ENCODE measurements at places on chromosomes 3 and 15. TPM values are rescaled to one million over a fixed set of nuclear protein-coding genes. Genes with fewer than 3 reads are reported as not detected.

DNA sequence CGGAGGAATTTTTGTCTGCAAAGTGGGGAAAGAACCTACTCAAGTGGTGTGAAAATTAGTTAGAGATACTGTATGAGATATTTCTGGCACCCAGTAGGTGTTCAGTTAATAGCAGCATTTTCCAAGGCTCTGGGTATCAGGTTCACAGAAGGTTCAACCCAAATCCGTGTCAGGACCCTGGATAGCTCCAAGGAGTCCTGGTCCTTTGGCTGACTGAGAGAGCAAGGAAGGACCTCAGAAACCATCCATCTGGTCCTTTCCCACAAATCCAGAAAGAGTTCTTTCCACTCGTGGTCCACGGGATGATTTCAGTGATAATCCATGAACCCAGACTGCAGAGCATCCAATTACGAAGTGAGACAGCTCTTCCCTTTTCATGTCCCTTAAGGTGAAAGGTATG is 51.4 kb downstream of the SLC6A11 start:
- no peaks in the 10 kb centered on the region for H3K27me3 ChIP-seq
- peak; percentile 6 for DNase-seq
- no peak overlapping the region for H3K4me3 ChIP-seq
- H3K27ac ChIP-seq: no peak overlapping the region
- H3K36me3 ChIP-seq: no peaks in the 10 kb centered on the region

DNA sequence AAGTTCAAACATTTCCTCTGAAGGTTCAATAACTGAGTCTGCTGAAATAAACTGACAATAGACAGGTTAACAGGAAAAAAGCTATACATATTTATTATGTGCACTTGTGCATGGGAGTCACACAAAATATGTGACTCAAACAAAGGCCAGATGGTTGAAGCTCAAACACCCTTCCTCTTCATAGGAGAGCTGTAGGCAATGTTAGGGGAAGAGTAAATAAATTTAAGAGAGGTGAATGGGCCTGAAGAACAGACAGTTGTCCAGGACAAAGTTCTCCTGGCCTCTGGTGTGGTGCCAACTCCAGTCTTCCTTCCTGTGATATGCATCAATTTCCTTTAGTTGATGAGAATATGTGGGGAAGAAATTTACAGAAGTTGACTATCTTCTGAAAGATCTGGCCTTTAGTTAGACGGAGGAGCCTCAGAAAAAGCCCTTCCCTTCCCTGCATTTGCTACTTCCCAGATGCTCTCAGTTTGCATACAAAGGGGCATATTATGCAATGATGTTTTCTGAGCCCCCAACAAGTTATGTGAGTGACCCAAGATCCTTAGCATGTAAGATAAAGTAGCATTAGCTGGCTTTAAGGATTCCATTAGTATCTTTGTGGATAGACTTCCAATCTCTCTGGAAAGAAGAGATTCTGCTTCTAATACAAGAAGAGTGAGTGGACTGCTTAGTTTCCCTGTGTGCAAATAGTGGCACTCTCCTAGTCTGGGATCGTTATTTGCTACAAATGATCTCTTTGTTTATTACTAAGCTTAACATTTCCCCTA is 96.4 kb upstream of the IGSF10 start:
- no peaks in the 10 kb centered on the region for H3K27me3 ChIP-seq
- no peaks in the 10 kb centered on the region for H3K4me1 ChIP-seq
- DNase-seq: no peak
- H3K36me3 ChIP-seq: no peaks in the 10 kb centered on the region
- no peak overlapping the region for H3K4me3 ChIP-seq
- no peak overlapping the region for H3K27ac ChIP-seq

Gene GNAT1
- not detected for total RNA-seq

- no peak for DNase-seq
- H3K4me1 ChIP-seq: no peaks in the 10 kb centered on the region
- H3K27ac ChIP-seq: no peak overlapping the region
- no peaks in the 10 kb centered on the region for H3K27me3 ChIP-seq
Measured at GRCh38 chr15:69497667-69498066, 45.0 kb downstream of the RPLP1 start.

GRCh38 chr3:114323546-114324254 is 29.9 kb downstream of the TIGIT start:
- no peak overlapping the region for H3K4me3 ChIP-seq
- H3K36me3 ChIP-seq: no peaks in the 10 kb centered on the region
- no peaks in the 10 kb centered on the region for H3K27me3 ChIP-seq
- H3K4me1 ChIP-seq: no peaks in the 10 kb centered on the region
- H3K27ac ChIP-seq: no peak overlapping the region

- no peaks in the 10 kb centered on the region for H3K36me3 ChIP-seq
- H3K4me3 ChIP-seq: peak overlapping the region; percentile 85
- DNase-seq: no peak
- no peaks in the 10 kb centered on the region for H3K27me3 ChIP-seq
- H3K4me1 ChIP-seq: no peaks in the 10 kb centered on the region
Measured at GRCh38 chr15:67520321-67521028, 456 bp upstream of the C15orf61 start.

Gene NSUN3
- total RNA-seq: 14.5 TPM

Gene GOLGA6L10
- total RNA-seq: 2.1 TPM

GRCh38 chr3:14145236-14145635 is 20.4 kb downstream of the TMEM43 start:
- H3K27ac ChIP-seq: peak overlapping the region; percentile 92
- no peak overlapping the region for H3K4me3 ChIP-seq
- no peak for DNase-seq

DNA sequence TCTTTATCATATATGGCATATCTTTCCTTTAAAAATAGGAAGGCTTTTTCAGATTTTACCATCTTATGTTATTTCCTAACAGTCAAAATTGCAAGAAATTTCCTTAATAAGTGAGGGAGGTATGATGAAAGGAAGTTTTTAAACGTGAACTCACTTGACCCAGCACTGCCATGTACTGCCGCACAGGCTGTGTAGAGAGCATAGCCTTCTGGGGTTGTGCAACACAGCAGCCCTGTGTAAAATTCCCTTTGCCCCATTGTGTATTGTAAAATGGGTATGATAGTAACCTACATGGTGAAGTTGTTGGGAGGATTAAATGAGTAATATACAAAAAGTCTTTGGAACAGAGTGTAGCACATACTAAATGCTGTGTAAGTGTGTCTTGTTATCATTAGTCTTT is 78.6 kb downstream of the PEX5L start:
- no peaks in the 10 kb centered on the region for H3K36me3 ChIP-seq
- no peaks in the 10 kb centered on the region for H3K4me1 ChIP-seq
- H3K27me3 ChIP-seq: no peaks in the 10 kb centered on the region
- H3K27ac ChIP-seq: no peak overlapping the region
- H3K4me3 ChIP-seq: no peak overlapping the region
- no peak for DNase-seq

Gene PP2D1
- total RNA-seq: not detected

Gene GABRA5
- total RNA-seq: not detected

Gene SMCO1
- not detected for total RNA-seq

- no peaks in the 10 kb centered on the region for H3K36me3 ChIP-seq
- no peak overlapping the region for H3K27ac ChIP-seq
- no peak overlapping the region for H3K4me3 ChIP-seq
- H3K4me1 ChIP-seq: peaks cover 9% of the 10 kb centered on the region
- peaks cover 18% of the 10 kb centered on the region for H3K27me3 ChIP-seq
- no peak for DNase-seq
Measured at GRCh38 chr15:81117136-81117535, 16.9 kb upstream of the CFAP161 start.

Gene ZSCAN2
- 7.6 TPM for total RNA-seq

DNA sequence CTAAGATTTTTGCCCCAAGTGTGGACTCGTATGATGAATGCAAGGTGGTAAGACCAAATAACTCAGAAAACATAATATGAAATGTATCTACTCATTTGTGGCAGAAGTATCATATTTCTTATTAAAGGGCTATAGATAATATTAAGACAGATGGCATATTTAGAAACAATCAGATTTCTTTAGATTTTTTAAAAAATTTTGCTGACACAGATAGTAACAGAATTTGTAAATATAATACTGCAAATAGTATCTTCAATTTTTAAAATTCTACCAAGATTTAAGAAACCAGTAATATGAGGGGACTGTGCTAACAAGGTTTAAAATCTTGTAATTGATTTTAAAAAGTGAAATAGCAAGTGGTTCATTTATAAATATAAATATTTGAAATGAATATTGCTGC is 1064.1 kb downstream of the DIPK2A start:
- no peak overlapping the region for H3K4me3 ChIP-seq
- no peak overlapping the region for H3K27ac ChIP-seq
- no peaks in the 10 kb centered on the region for H3K4me1 ChIP-seq
- no peaks in the 10 kb centered on the region for H3K36me3 ChIP-seq
- DNase-seq: no peak

DNA sequence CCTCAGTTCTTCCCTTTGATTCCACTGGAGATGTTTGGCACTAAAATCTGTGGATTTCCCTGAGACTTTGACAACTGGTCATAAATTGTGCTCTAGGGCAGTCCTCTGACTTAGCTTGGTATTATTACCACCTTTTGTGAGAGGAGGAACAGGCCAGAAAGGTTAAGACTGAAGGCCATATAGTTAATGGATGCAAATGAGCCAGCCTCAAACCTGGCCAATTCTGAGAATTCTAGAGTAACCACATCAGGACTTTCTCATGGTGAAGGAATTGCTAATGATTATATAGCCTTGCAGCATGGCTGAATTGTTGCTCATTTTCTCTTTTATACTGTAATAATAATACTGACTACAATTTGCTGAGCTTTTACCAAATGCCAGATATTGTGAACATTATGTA is 162.5 kb downstream of the CADPS start:
- H3K27ac ChIP-seq: no peak overlapping the region
- no peak for DNase-seq
- no peaks in the 10 kb centered on the region for H3K36me3 ChIP-seq
- no peaks in the 10 kb centered on the region for H3K27me3 ChIP-seq

GRCh38 chr15:100570275-100570674 is 31.7 kb downstream of the LINS1 start:
- H3K27me3 ChIP-seq: no peaks in the 10 kb centered on the region
- H3K4me1 ChIP-seq: peaks cover 17% of the 10 kb centered on the region
- H3K4me3 ChIP-seq: no peak overlapping the region
- DNase-seq: no peak
- H3K27ac ChIP-seq: no peak overlapping the region

Gene MYL3
- 4.9 TPM for total RNA-seq

DNA sequence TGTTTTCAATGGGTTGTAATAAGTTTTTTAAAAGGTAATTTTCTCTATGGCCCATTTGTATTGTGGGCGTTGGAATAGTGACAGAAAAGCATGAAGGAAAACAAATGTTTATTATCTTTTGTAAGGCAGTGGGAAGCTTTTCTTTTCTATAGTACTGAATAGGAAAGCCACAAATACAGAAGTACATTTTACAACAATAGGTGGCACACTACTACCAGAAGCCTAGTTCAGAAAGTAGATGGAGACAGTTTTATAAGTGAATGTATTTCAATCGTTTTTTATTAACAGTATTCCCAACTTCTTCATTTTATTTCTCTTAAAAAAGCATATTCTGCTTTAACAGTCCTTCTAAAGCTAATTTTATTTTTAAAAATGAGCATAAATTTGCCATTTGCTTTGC is 296.7 kb downstream of the PTPRG start:
- no peaks in the 10 kb centered on the region for H3K36me3 ChIP-seq
- no peak for DNase-seq
- H3K27me3 ChIP-seq: no peaks in the 10 kb centered on the region
- no peak overlapping the region for H3K27ac ChIP-seq

DNA sequence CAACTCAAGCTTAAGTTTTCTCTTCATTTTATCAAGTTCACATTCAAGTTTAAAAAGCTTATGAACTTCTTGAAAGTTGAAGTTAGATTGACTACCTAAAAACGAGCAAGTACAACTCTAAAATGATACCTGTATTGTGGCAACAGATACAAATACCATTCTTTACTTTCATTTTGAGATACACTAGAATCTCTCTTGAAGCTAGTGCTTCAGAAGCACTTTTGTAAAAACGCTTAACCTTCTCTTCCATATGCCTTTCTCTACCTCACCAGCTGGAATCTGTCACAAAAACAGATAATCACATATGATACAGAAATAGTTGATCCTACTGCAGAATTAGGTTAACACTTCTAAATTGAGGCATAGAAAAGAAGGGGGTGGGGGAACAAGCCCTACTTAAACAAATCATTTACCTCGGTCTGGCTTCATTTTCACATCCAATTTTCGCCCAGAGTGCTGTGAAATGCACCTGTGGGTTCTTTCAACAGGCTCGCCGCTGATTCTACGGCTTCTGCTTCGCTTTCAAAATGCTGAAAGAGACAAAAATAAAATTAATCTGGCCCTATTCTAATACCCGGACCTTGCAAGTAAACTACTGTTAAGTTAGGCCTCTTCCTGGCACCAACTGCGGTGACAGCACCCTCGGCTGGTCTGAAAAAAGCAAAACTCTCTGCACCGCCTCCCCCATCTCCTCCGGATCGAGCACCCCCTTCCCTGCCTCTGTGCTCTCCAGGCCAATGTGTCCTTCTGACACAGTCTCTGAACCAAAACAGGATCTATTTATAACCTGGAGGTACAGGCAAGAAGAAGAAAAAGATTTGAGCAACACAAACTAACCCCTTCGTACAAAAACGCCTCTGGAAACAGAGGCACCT is 1.4 kb downstream of the ATOSA start:
- H3K4me3 ChIP-seq: peak overlapping the region; percentile 90
- peak; percentile 77 for DNase-seq
- peak overlapping the region; percentile 97 for H3K27ac ChIP-seq
- peaks cover 52% of the 10 kb centered on the region for H3K4me1 ChIP-seq

- H3K27ac ChIP-seq: no peak overlapping the region
- no peak overlapping the region for H3K4me3 ChIP-seq
- H3K4me1 ChIP-seq: no peaks in the 10 kb centered on the region
- H3K36me3 ChIP-seq: no peaks in the 10 kb centered on the region
- H3K27me3 ChIP-seq: no peaks in the 10 kb centered on the region
Measured at GRCh38 chr3:155972885-155973584, 102.6 kb downstream of the GMPS start.

Gene LRRN1
- 25.1 TPM for total RNA-seq

DNA sequence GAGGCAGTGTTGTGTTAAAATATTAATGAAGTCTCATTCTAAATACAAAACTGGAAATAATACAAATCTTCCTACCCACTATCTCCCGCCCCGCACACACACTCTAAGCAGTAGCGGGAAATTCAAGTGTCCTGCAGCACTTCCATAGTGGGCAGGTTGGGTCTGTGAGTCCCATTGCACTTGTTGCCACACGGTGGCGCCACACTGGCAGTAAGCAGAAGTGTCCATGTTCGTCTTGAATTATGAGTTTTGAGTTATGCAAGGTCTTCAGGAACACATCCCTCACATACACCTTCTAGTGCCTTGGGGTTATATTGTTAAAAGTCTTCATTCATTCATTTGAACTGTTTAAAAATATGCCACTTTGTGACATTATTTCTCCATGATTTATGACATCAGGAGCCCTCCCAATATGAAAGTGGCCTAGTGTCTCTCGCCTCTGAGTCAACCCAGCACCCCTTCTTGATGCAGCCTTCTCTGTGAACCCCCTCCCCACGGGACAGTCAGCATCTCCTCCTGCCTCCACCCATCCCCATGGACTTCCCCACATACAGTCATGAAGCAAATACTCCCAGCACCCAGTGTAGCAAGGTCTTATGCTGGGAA is 17.6 kb upstream of the CCDC174 start:
- H3K27ac ChIP-seq: no peak overlapping the region
- peak; percentile 89 for DNase-seq
- H3K4me3 ChIP-seq: no peak overlapping the region

Gene STX19
- total RNA-seq: 2.4 TPM

All from left lung (tissue), 14 donors.